RPMI7951 (cell line): ENCODE measurements at places on chromosomes 13 and 19.

- DNase-seq: no peak
Measured at GRCh38 chr13:113157929-113158747, at the start of gene PROZ. TSS of gene PROZ (plus strand) at chr13:113158648. CDS start at chr13:113158661, 13 bp downstream.

DNA sequence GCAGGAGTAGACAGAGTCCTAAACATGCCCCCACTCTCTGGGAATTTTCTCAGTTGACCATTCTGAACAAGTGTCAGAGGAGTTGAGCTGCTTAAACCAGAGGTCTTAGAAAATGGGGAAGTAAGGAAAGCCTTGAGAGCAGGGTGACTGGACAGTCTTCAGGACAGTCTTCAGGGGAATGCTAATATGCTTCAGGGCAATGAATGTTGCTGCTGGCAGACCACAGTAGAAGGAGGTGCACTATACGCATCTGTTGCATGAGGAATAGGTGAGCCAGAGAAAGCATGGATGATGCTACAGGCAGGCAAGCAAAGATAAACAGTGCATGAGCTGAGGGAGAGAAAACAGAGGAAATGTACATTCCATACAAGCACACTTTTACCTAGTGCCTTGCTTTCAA lies 196.6 kb upstream of the GPR12 start:
- DNase-seq: no peak

- no peak for DNase-seq
Measured at GRCh38 chr13:65882810-65883209, 1347.3 kb downstream of the PCDH9 start.

GRCh38 chr19:30584090-30584489 lies 211.9 kb downstream of the ZNF536 start:
- no peak for DNase-seq

DNA sequence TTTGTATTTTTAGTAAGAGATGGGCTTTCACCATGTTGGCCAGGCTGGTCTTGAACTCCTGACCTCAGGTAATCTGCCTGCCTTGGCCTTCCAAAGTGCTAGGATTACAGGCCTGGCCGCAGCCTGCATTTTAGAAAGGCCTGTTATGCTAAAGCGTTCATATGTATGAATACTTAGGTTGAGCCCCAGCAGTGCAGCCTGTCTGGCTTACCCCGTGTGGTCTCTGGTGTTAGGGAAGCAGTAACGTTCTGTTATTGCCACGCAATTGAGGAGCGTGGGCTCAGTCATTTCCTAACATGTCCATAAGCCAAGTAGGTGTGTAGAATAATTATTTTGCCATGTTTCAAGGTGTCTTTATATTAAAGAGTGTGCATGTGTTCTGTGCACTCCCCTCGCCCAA lies 14.3 kb downstream of the HNRNPM start:
- DNase-seq: no peak

GRCh38 chr13:59373341-59373740 lies 790.4 kb downstream of the DIAPH3 start:
- DNase-seq: no peak
